ENCODE measurements at places on chromosomes 2 and 18.

DNA sequence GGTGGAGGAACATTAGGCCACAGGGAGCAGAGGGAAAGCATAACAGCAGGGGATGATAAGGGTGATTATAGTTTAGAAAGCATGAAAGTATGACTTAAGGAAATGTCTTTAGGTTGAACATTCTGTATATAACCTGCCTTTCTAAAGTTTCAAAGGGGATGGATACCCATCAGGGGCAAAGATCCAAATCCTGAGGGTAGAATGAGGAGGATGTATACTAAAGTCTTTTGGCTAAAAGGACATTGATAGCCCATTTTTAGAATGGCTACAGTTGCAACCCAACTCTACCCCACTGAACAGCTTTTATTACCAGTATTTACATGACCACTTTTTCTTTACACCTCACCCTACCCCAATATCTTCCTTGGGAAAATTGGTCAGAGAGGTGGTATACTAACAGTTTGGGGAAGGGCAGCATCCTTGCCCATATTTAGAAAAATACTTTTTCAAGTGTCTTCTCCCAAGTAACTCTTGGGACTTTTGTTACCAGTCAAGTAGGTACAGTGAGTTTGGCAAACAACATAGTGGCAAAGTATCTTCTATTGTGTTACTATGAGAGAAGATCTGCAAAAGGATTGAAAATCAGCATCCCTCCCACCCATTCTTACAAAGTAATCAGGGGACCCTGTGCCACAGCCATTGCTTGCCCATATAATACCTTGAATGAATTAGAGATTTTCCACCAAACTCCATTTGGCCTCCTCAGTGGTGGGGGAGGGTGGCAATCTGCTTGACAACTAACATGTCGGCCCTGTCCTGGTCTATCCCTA lies 8.3 kb downstream of the MAT2A start:
- no peak for DNase-seq

DNA sequence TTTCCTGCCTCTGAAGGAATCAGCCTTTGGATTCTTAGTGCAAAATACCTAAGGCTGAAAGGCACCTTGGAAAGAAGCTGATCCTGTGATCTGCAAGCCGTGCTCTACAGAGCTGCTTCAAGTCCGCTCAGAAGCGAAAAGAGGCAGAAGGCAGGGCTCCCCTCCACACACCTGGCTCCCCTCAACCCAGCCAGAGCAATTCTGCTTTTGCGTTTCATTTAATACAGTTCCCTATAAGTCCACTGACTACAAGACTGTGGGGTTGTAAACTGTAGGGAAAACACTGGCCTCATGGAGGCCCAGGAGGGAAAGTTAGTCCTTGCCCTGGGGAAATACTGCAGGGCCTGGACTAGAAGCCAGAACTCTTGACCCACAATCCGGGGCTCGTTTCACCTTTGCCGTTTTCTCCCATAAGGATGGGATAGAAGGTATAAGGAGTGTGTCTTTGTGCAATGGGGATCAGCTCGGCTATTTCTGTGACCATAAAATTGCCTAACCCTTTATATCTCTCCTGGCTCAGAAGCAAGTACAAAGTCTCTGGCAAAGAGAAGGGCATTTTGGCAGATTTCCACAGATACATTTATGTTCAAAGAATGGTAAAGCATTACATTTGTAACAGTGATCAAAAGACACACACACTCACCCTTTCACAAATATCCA lies 95.8 kb upstream of the TEX51 start:
- no peak for DNase-seq

DNA sequence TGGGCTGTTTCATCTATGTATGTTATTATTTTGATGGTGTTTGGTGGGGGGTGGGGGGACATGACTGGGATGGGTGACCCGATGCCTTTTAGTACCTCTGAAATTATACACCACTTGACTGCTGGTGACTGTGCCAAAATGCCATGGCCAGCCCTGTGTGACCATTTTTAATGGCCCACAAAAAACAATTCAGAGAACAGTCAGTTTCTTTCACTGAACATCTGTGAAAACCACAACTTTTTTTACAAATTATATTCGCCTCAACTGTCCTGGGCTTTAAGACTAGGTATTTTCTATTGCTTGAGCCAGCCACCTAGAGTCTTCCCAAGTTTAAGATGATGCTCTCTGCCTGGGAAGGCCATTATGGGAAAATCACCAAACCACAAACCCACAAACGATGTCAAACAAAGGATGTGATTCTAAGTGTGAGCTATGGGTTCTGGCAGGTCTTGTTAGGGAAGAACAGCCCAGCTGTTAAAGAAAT lies 33.9 kb downstream of the FN1 start:
- no peak for DNase-seq

DNA sequence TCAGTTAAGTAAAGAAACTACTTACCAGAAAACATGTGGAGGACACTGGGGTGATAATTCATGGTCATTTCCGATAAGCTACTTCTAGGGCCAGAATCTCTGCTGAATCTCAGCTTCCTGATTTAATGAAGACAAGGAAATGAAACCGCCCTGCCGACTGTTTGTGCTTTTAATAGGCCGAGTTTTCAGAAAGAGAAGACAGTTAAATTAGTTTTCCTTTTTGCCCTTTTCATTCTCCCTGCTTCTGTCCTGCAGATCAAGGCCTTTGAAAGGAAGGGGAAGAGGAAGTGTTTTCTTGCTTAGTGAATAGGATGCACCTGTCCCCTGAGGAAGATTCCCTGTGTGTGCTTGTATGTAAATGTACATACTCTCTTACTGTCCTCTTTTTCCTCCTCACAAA lies 126.6 kb downstream of the SH3RF3 start:
- DNase-seq = no peak

- DNase-seq = no peak
These were observed 90.0 kb downstream of the MAP3K20 start for GRCh38 chr2:173165443-173166238.

DNA sequence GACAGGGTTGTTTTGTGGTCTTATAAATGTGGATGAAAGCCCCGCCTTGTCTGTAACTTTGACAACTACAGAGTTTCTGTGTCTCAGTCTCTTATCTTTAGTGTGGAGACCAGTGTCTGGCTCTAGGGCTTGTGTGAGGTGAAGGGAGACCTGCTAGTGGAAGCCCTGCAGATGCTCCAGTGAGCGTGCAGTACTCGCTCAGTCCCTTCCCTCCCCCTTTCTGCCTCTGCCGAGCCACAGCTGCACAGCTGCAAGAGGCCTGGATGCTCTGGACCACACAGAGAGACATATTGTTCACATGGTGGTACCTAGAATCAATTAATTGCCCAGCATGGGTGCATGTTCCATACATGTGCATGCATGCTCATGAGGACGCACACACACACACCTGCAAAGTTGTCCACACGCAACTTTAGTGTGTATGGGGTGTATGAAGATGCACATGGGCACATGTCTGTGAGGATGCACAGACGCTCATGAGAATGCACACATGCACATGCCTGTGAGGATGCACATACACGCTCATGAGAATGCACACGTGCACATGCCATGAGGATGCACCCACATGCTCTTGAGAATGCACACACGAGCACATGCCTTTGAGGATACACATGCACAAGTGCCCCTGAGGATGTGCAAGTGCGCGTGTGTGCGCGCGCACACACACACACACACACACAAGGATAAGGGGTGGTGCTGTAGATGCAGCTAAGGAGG lies 282.1 kb upstream of the HS6ST1 start:
- DNase-seq = no peak

DNA sequence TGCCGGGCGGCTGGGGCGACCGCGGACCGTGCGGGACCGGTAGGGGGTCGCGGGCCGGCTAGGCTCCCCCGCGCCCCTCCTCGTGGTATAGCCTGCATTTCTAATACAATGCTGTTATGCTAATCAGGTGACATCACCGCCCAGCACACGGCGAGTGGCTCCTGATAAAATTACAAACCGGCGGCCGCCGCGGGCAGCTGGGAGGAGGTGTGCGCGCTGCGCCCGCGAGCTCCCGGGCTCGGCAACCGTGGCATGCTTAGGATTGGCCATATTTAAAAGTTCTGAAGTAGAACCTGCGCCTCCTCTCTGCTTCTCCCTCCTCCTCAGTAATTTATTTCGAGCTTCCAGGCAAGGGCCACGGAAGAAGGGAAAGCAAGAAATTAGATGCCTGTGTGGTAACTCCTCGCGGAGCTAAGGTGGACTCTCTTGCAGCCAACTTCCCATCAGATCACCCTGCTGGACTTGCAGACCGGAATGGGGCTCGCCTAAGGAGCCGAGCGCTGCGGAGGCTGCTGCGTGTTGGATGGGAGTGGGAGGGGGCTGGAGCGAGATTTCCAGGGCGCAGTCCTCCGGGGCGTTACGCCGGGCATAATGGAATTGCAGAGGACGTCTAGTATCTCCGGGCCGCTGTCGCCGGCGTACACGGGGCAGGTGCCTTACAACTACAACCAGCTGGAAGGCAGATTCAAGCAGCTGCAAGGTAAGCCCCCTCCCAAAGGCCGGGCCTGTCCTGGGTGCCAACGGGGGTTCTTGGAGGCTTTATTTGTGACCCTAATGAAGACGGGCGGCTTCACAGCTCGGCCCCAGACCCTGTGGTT lies 102.3 kb downstream of the SPTBN1 start:
- DNase-seq = peak; percentile 77

DNA sequence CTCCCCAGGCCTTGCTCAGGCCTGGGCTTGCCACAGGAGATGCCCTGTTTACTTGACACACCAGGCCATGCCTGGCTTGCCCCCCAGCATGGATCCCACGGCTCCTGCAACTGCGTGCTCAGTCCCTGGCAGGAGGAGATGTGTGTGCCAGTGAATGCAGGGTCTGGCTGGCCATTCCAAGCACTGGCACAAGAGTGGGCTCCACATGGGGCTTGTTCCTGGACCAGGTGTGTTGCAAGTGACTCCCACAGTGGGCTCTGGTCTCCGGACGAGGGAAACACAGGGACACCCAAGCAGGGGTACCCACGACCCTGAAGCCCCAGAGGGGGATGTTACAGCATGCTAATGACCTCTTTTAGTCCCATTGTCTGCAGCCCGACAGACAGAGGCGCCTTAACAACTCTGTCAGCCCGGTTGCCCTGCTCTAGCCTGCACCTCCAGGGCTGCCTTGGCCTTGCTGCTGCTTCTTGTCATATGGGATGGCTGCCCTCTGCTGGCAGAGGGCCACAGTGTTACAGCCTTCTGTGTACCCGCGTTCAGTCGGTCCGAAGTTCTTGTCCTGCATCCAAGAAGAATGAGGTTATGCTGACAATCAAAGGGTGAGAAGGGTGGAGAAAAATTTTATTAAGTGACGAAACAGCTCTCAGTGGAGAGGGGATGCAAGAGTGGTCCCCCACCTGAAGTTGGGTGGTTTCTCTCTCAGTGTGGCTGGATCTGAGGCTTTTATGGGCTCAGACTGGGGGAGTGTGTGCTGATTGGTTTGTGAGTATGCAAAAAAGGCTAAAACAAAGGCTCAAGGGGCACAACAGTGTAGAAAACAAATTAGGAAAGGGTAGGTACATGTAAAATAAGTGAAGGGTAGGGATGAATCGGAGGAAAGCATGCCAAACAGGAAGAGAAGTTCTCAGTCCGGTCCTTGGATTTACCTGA lies 180.4 kb downstream of the MBD5 start:
- DNase-seq = peak; percentile 41

- DNase-seq = no peak
These were observed 193.0 kb upstream of the RGPD4 start for GRCh38 chr2:107633580-107634147.

GRCh38 chr2:119691651-119692245 lies 12.7 kb downstream of the TMEM177 start:
- DNase-seq = no peak

Measured in stimulated activated naive CD8-positive, alpha-beta T cell treated with anti-CD3 and anti-CD28 coated beads, Interleukin-15, amount 100 ng/mL, for 72 hours (primary cell).